ENCODE measurements at places on chromosomes 13 and 19.

DNA sequence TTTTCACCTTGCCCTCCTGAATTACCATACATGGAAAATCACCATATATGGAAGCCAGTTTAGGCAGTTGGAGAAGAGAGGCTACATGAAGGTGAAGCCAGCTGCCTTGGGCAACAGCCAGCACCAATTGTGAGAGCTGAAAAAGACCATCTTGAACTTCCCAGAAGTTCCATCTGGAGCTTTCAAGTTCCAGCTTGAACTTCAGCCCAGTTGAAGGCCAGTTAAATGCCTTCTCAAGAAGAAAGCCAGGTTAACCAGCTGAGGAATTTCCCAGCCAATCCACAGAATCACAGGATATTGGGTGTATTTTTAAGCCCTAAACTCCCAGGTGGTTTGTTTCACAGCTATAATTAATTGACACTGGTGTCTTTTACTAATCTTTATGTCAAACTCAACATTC lies 713.6 kb upstream of the MIR17HG start:
- no peak for DNase-seq

DNA sequence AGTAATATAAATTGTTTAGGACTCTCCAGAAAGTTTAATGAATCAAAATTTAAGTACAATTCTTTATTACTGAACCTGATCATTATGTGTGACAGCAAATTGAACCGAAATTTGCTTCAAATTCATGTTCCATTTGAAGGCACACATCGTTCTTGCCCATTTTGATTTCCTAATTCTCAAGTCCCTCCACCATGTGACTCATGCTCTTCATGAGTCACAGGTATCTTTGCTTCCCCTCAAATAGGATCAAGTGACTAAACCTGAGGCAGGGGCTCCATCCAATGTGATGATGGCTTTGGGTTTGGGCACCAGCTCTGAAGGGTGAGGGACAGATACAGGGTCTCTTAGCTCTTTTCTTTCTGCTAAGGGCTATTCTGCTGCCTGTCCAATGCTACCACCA lies 86.1 kb downstream of the THSD1 start:
- no peak for DNase-seq

- DNase-seq = no peak
Observed at GRCh38 chr19:2584002-2584401, 108.1 kb downstream of the GADD45B start.

DNA sequence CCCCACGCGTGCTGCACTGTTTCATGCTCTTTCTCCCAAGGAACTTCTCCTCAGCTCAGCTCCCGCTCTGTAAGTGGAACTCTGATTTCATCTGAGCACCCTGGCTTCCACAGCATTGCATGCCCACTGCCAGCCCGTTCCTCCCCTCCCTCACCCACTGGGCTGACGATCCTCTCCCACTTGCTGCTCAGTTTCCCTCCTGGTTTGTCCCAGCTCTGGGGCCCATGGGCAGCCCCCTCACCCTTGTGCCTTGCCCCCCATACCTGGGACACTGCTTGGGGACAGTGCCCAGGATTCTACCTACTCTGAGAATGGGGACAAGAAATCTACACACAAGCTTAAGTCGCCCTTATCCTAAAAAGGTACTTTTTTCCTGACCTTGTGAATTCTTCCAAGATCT lies 115.9 kb upstream of the C1QTNF9B start:
- DNase-seq = no peak

DNA sequence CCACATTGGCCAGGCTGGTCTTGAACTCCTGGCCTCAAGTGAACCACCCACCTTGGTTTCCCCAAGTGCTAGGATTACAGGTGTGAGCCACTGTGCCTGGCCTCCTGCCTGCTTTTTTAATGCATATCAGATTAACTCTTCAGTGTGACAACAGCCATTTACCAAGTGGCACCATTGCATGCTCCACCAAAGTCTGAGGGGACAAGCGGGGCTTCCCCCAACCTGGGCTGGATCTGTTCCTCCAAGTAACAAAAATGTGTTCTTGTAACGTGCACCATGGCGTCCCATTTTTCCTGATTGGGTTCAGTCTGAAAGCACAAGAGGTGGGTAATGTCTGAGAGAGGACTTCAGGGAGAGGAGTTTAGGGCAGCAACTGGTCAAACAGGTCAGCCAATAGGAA lies 77.8 kb downstream of the TEX29 start:
- no peak for DNase-seq

DNA sequence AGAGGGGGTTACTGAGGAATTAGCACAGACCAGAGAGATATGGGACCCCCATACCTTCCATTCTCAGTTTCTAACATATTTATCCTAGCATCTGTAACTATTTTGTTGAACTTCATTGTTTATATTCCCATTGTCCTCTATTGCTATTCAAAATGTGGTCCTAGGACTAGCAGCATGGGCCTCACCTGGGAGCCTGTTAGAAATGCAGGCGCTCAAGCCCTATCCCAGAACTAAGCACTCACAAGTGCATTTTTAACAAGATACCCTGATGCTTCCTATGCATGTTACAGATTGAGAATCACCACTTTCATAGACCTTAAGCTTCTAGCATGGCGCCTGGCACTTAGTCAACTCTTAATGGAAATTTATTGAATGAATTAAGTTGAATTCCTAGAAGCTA lies 58.3 kb upstream of the TDRD3 start:
- DNase-seq = no peak

GRCh38 chr13:73715911-73716510 lies 418.2 kb downstream of the KLF12 start:
- DNase-seq = no peak

DNA sequence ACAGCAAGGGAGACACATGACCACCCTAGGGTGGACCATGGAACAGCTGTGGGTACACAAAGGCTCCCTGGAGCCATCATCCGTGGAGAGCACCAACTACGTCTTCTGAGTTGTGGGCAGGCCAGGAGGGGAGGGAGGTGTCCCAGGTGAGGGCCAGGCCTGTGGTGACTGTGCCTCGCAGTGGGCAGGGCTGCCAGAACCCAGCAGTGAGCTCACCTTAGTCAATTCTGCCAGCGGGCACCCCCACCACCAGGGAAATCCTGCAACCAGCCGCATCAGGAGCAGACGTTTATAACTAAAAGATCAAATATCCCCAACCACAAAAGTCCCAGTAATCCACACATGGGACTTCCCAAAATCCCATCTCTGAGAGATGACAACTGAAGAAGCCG lies 19.6 kb downstream of the ELL start:
- DNase-seq = no peak
